ENCODE measurements at places on chromosomes 16 and 17.

DNA sequence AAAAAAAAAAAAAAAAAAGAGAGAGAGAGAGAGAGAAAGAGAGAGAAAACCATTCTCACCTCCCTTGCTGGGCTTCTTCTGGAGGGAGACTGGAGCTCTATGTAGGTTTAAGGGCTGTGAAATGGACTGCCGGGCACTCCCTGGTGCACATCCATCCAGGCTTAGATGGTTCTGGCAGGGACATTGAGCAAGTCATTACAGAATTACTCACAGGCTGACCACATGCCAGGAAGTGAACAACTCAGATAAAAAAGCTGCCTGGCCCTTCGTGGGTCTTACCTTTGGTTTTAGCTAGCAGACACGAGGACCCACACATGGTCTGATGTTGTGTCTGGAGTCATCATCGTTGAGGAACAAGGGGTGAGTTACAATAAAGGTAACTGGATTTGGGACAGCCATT is 847.4 kb upstream of the EEF2KMT start:
- no peak for DNase-seq

DNA sequence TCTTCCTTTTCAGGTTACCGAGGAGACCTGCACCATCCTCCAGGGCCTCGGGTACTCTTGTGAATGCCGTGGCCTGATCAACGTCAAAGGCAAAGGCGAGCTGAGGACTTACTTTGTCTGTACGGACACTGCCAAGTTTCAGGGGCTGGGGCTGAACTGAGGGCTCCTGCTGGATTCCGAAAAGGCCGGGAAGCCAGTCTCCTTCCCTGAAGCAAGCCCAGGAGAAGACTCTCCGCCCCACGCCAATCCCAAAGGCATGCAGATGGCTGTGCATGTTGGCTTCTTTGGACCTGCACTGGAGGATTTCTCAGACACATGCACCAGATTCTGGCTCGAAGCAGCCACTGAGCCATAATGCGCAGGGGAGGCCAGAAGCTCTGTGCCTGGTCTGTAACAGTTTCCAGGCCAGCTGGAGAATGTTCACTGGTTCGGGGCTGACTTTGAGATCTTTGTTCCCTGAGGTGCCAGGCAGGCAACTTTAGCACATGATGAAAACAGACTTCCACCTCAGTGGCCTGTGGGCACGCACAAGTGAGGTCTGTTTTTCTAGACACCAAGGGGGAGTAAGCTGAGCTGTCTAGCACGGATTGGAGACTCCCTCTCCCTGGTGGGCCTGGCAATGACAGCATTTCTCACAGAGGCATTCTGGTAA is 49.1 kb downstream of the ADCY7 start:
- DNase-seq, result no peak

- no peak for DNase-seq
These were observed 494.4 kb downstream of the HS3ST4 start for GRCh38 chr16:26186091-26186615.

- no peak for DNase-seq
These were observed 12.3 kb downstream of the SMIM5 start for GRCh38 chr17:75645501-75645888.

DNA sequence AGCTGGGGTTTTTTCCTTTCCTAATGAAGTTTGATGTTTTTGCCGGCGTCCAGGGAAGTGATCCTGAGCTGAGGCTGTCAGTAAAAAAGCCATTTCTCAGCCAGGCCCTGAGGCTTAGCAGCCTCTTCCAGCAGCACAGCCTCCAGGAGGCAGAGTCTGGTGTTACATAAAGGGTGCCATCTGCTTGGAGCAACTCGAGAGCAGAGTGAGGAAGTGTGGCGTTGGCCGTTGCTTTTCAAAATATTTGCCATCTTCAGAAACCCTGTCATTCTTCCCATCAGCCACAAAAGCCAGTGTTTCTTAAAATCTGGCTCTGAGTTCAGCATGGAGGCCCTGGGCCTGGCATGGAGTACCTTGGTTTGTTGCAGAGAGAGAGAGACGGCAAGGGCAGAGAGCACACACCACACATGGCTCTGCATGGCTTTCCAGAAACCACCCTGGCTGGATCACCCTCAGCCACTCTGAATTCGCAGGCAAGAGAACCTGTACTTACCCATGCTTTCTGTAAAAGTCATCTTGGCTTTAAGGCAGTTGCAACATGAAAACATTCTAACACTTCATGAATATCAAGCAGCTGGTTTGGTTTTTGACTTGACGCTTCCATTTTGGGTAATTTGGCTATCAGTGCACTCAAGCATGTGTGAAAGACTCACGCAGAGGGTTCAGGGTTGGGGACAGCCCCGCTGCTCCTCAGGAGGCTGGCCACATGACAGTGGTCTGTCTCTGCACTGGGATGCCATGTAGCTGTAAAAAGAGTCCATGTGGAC is 21.0 kb downstream of the PMM2 start:
- DNase-seq, result no peak

GRCh38 chr17:49755663-49756283 is 8.2 kb downstream of the FAM117A start:
- no peak for DNase-seq

- DNase-seq, result no peak
These were observed 69.4 kb downstream of the ZDHHC7 start for GRCh38 chr16:84941921-84942320.

GRCh38 chr17:38738686-38739085 is 8.5 kb downstream of the CISD3 start:
- no peak for DNase-seq

- DNase-seq, result no peak
These were observed 224.5 kb downstream of the ZNF423 start for GRCh38 chr16:49631187-49632041.

- no peak for DNase-seq
These were observed 80.4 kb upstream of the CLEC18A start for GRCh38 chr16:69870761-69871160.

- no peak for DNase-seq
These were observed 141.4 kb upstream of the PLEKHM1 start for GRCh38 chr17:45631941-45632340.

DNA sequence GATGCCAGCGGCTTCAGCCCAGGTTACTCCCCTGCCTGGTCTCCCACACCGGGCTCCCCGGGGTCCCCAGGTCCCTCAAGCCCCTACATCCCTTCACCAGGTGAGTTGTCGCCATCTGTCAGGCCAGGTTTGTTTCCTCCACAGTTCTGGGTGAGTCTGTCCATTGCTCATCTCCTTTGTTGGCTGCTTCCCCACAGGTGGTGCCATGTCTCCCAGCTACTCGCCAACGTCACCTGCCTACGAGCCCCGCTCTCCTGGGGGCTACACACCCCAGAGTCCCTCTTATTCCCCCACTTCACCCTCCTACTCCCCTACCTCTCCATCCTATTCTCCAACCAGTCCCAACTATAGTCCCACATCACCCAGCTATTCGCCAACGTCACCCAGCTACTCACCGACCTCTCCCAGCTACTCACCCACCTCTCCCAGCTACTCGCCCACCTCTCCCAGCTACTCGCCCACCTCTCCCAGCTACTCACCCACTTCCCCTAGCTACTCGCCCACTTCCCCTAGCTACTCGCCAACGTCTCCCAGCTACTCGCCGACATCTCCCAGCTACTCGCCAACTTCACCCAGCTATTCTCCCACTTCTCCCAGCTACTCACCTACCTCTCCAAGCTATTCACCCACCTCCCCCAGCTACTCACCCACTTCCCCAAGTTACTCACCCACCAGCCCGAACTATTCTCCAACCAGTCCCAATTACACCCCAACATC is 28.8 kb downstream of the POLR2A start:
- no peak for DNase-seq

- no peak for DNase-seq
These were observed 5.8 kb downstream of the ZG16B start for GRCh38 chr16:2835638-2836493.

GRCh38 chr17:42378959-42379594 is 9.2 kb downstream of the STAT3 start:
- no peak for DNase-seq

- no peak for DNase-seq
These were observed 42.6 kb downstream of the DNAJA2 start for GRCh38 chr16:46930861-46931260.

DNA sequence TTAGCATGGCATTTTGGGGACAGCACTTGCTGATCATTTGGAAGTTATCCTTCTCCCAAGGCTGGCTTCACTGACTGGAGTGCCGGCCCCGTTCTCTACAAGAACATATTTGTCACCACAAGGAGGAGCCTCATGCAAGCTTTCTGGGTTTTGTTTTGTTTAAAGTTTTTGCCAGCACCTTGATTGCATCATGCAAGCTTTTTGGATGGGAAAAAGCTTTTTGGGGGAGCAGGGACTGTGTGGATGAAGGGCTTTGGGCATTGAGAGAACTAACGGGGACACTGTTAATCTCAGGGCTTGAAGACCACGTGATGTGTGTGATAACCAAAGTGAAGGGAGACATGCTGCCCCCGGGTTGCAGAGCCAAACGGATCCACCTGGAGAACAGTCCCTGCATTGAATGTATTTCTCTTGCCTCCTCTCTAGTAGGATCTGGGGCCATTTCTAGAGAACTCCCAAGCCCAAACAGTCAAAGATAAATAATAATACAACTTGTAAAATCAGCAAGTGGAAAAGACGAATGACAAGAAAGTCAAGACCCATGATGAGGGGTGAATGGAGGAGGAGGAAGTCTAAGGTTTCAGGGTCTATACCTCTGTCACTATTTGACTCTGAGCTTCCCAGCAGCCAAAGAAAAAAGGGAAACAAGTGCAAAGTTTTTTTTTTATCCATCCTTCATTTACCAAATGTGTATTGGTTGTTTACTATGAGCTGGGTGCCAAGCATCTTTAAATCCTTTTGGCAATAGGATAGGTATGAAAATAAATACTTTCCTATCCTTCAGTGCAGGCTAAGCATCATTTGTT is 17.2 kb downstream of the TMEM114 start:
- DNase-seq, result peak; percentile 54

- DNase-seq, result no peak
These were observed 158.1 kb downstream of the MAP2K4 start for GRCh38 chr17:12178644-12179330.

DNA sequence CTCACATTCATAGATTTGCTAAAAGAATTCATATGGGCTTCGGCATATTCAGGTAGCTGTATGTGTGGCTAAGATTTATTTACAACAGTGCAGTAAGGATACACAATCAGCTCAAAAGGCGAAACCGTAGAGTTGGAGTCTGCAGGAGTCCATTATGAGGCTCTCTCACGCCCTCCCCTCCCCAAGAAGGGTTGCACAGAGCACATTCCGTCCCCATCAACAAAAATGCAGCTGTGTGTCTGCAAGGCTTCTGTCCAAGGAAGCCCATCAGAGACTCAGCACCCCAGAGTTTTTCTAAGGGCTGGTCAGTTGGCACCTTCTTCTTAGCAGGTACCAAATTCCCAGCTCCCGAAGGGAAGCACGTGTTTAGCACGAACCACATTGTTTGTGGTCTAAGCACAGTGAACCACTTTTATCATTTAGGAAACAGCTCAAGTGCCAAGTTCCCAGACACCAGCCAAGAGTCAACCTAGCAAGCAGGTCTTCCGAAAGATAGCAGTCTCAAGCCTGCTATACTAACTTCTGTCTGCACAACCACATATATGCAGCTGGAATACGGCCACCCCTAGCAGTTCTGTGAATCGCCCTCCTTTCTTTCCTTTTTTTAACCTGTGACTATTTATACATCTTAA is 28.5 kb upstream of the MEAK7 start:
- no peak for DNase-seq

DNA sequence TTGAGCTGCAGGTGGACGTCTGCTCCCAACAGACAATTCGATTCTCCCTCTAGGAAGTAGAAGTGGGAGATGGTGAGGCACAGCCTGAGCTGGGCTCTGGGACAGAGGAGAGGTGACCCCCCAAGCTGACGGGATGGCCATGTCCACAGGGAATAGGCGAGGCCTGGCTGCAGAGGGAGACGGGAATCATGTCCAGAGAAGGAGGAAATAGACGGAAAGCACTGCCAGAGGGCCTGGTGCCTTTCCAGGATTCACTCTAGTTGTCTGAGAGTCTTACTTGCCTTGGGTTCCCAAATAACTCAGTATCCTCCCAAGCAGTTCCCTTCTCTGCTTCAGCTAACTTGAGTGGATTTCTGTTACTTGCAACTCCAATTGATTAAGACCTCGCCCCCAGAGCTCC is 4.3 kb upstream of the CRISPLD2 start:
- DNase-seq, result no peak

DNA sequence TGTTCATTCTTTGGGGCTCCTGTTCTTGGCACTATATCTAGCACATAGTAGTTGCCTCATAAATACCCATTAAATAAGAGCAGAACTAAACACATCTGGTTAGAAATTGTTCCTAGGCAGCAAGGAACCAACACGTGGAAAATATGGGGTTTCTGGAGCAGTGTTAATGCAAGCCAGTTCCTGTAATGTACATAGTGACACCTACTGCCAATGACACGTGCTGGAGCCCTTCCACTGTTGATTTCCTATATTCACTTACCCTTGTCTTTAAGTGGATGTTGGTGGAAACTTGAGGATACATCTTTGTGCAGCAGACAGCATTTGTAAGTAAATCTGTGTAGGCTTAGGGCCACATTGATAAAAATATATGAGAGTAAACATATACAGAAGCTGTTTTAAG is 1.6 kb upstream of the IRF8 start:
- DNase-seq, result no peak

DNA sequence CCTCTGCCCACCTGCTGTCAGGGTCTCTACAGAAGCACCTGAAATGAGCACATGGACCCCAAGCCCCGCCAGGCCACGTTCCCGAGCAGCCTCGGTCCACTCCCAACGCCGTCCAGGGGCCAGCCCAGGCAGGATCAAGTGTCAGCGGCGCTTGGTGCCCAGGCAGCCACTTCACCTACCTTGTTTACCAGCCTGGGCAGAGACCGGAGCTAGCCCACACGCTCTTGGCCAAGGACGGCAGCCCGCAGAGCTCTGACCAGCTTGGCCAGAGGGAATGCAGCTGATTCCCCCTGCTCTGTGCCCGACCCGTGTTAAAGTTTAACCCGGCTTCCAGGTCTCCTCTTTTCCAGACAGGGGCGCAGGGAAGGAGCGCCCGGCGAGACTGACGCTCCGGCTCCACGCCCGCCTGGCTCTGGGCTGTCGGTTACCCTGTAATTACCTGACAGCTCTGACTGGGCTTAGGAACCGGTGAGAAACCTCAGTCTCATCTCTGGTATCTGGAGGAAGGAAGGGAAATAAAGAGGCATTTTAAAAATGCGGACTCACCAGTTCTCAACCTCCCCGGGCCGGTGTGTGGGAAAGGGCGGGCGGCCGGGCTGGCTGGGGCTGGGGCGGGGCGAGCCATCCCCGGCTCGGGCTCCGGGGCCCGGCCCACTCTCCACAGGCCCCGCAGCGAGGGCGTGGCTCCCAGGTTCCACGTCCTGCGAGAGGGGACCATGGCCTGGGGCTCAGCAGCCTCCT is 4.6 kb downstream of the KIFC3 start:
- DNase-seq, result peak; percentile 35

GRCh38 chr17:80146121-80147034 is 550 bp downstream of the EIF4A3 start:
- peak; percentile 71 for DNase-seq

- DNase-seq, result peak; percentile 86
These were observed 19.1 kb upstream of the STAC2 start for GRCh38 chr17:39244600-39245570.

DNA sequence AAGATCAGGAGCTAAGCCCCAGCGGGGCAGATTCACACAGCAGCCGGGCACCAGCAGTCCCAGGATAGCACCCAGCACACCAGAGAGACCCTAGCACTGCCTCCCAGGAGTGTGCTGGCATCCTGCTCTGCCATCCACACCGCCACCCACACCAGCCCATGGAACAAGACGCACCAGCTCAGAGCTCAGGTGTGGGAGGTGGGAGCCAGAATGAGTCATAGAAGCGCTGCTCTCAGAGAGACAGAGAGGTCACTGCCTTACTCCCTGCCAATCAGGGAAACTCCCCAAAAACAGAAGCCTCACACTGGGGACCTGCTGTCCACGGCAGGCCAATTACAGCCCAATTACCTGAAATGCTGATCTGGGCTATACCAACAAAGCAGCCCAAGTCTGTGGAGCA is 64.9 kb downstream of the CDYL2 start:
- no peak for DNase-seq

Data from D341Med (cell line).